ENCODE measurements at places on chromosomes 2 and 18. TPM values are rescaled to one million over a fixed set of nuclear protein-coding genes. Genes with fewer than 3 reads are reported as not detected.

GRCh38 chr18:2256577-2256976 is 314.7 kb downstream of the METTL4 start:
- DNase-seq: no peak

GRCh38 chr2:217667512-217667911 is 335.3 kb downstream of the TNS1 start:
- no peak for DNase-seq

- no peak for DNase-seq
Measured at GRCh38 chr18:9135912-9136314, 668 bp upstream of the ANKRD12 start.

DNA sequence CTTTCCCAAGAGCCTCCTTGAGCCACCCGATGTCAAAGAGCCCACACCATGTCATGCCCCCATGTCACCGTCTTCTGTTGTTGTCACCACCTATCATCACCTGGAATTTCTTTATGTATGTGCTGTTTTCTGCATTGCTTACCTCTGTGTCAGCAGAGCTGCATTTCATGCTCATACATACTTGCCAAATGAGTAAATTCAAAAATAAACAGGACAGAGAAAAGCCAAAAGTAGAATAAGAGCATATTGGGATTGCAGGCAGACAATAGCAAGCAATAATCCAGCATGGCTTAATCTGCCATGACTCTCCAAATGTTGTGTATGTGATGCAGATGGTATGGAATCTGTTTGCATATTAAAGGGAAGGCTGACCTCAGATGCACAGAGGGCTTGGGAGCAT is 15.3 kb upstream of the RGPD4 start:
- no peak for DNase-seq

GRCh38 chr2:31297751-31298150 is 63.8 kb downstream of the EHD3 start:
- DNase-seq: no peak

DNA sequence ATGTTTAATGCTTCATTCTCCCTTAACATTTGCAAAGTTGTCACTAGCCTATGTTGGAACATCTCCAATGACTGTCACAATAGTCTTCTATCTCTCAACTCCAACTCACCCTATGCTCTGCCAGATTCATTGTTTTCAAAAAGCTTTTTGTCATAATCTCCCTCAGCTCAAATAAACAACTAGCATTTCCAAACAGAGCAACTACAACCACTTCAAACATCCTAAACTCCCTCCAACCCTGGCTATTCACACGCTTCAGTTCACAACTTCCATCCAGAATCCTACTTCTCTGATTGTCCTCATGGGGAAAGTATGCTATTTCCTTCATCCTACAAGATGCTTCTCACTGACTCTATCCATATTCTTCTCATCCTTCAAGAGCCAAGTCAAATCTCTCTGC is 139.2 kb upstream of the VRK2 start:
- no peak for DNase-seq

DNA sequence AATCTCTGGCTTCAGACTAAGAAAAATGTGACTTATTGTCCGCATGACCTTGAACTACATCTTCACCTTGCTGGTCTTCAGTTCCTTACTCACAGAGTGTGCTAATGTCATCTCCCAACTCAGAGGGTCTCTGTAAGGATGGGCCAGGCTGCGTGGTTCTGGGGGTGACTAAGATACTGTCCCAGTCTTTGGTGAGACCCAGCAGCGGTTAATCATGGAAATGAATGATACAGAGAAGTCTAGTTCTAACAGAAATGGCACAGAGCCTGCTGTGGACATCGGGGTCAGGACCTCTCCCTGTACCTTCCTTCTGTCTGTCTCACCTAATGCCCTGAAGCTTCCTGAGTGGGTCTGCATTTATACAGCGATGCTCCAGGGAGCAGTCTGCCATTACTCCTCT is 662.7 kb upstream of the HS6ST1 start:
- no peak for DNase-seq

GRCh38 chr18:74453016-74453566 is 4.0 kb downstream of the DIPK1C start:
- DNase-seq: no peak

DNA sequence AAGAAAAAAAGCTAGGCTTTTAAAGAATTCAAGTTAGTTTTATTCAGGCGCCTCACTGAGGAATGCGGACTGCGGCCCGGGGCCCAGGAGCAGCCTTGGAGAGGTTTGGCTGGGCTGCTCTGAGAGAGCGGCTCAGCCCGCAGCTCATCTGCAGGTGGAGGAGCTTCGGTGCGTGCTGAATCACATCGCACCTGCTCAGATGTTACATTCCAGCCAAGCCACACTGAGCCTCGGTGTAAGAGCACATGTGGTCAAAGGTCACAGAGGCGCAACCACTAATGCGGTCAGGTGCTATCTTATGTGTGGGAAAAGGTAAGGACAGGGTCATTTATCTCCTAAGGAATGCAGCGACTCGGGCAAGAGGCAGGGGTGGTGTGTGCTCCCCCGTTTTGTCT is 17.1 kb upstream of the CNDP1 start:
- DNase-seq: no peak

GRCh38 chr2:66521291-66521922 is 86.5 kb downstream of the MEIS1 start:
- no peak for DNase-seq

DNA sequence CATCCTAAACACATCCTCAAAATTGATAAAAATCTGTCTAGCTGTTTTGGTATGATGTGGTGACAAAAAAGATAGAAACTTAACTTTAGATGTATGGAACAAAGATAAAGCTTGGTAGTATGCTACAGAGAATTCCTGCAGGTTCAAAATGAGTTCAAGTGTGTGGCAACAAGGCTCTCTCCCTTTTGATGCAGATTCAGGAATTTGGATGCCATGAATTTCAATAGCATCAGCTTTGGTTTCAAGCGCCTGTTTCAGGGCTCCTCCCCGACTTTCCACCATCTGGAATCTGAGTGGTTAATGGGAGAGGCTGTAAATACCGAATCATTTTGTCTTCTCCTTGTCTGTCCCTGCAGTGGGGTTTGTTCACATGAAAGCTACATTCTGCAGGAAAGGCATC is 180.6 kb downstream of the MTX2 start:
- no peak for DNase-seq

DNA sequence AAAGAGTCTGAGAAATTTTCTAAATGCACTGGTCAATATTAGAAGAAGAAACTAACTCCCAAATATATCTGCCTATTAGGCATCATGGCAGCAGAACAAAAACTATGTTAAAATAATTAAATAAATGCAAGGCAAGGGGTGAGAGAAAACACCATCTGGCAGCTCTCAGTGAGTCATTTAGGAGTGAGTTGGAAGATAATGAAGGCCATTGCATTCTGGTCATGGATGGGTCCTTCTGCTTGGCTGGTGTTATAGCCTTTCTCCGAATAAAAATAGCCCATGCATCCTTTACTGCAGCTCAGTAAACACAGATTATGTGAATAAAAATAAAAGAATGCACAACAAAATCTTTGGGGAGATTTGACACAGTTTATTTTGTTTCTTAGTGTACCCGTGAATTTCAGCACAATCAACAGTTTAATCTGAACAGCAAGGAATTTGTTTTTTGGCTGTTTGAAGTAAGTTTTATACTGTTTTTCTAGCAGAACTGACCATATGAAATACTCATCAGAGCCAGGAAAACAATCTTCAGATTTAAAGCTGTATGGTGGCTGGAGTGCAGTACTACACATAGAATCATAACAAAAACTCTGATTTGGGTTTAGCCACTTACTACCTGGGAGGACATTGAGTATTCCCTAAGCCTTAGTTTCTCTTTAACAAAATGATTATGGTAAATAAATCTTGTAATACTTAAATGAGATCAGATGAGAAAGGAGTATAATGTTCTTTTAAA is 225.1 kb upstream of the ITGA4 start:
- no peak for DNase-seq

DNA sequence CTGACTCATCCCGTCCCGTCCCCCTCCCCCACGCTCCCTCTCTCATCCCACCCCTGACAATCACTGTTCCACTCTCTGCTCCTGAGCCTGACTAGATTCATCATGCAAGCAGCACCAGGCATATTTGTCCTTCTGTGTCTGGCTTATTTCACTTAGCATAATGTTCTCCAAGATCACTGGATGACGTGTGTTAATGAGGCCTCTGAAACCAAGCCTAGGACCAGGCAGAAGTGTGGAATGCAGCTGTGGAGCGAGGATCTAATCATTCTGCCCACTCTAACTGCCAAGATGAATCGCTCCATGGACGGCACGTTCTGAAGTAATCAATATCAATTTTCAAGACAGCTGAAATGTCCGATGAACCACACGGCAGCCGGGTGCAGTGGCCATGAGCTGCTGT is 122.4 kb upstream of the ZNF236 start:
- no peak for DNase-seq

GRCh38 chr2:5691985-5692529 is at the start of gene SOX11:
TSS of gene SOX11 (plus strand) at chr2:5692384. CDS start at chr2:5692722, 338 bp downstream.
- no peak for DNase-seq

- no peak for DNase-seq
Measured at GRCh38 chr2:190181123-190181669, 118.7 kb upstream of the MSTN start.

DNA sequence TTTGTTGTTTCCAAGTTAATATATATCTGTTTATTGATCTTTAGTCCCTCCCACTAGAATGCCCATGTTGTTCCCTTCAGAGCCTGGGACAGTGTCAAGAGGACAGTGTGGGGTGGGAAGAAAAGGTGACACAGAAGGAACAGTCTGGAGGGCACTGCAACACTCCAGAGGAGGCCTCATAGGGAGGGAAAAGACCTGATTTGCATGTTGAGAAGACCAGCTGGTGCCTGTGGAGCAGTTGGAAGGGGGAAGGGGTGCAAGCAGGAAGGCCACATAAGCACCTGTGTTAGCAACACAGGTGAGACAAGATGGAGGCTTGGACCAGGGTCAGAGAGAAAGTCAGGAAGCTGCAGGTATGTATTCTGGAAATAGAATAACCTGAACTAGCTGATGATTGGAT is 48.1 kb upstream of the FHOD3 start:
- no peak for DNase-seq

GRCh38 chr2:14601156-14601770 is 31.3 kb upstream of the LRATD1 start:
- no peak for DNase-seq

DNA sequence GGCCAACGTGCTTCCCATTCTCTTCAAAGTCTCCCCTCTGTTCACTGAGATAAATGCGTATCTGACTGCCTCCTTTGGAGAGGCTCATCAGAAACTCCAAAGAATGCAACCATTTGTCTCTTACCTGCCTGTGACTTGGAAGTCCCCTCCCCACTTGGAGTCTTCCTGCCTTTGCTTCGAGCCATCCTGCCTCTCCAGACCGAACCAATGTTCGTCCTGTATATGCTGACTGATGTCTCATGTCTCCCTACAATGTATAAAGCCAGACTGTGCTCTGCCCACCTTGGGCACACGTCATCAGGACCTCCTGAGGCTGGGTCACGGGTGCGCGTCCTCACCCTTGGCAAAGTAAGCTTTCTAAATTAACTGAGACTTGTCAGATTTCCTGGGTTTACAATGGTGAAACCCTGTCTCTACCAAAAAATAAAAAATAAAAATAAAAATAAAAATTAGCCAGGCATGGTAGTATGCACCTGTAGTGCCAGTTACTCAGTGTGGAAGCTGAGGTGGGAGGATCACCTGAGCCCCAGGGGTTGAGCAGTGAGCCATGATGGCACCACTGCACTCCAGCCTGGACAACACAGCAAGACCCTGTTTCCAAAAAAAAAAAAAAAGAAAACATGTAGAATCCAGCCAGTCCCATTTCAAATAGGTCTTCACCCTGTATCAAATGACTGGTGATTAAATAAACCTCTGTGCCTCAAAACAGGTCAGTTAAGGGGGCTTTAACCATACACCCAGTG is 29.0 kb downstream of the HDLBP start:
- DNase-seq: no peak

DNA sequence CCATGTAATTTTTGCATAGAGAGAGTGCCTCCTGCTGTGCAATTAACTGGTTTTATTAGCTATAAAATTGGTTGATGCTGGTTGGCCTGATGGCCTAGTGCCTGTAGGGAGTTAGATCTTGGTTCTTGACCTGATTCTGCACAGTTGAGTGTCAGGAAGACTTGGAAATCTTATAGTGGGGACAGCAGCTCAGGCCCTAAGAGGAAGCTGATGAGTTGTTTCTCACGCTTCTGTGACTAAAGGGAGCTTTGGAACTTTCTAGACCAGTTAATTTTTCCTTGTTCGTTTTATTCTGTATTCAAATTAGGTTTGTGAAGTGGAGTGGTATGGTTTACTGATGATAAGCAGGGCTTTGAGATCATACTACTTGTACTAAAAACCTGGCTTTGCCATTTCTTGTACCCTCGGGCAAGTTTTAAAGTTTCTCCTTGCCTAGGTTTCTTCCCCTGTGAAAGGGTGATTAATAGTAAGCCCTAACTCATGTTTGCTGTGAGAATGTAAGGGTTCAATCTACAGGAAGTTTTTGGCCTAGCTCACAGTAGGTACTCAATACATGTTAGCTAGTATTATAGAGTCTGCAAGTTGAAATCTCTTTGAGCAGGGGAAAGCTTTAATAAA is 82.1 kb downstream of the MAP3K20 start:
- DNase-seq: no peak

DNA sequence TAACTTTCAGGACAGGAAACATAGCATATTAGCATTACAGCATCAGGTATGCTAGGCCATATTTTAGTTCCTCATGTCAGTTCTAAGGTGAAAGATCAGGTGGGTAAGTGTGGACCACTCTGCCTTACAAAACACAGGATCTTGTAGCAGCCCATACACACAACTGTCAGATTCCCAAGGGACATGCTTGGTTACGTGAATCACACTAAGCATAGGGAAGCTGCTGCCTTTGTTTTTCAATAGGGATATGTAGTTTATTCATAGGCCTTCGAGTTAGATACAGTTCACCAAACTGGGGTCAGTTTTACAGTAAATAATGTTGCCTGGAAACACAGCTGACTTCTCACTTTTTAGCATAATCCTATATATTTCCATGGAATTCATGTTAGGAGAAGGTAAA is 116.1 kb upstream of the OTX1 start:
- no peak for DNase-seq

- DNase-seq: no peak
Measured at GRCh38 chr2:149954981-149955600, 367.5 kb upstream of the MMADHC start.

GRCh38 chr2:162917626-162918025 is 79.1 kb upstream of the KCNH7 start:
- no peak for DNase-seq

- no peak for DNase-seq
Measured at GRCh38 chr18:10965119-10965518, 184.2 kb downstream of the PIEZO2 start.

BBS5 gene
- 1.9 TPM for total RNA-seq

ANKAR gene
- total RNA-seq: 13.1 TPM

PREPL gene
- total RNA-seq: 33.3 TPM

GFPT1 gene
- total RNA-seq: 14.9 TPM

IMP4 gene
- 70.7 TPM for total RNA-seq

CCDC148 gene
- not detected for total RNA-seq

GLI2 gene
- total RNA-seq: not detected

VWA3B gene
- total RNA-seq: not detected

MAP4K4 gene
- total RNA-seq: 84.2 TPM

Data from T-cell (primary cell).